Sciatic nerve (tissue), 2 donors: ENCODE measurements at places on chromosomes 11 and 22. TPM values are rescaled to one million over a fixed set of nuclear protein-coding genes. Genes with fewer than 3 reads are reported as not detected.

- no peak for DNase-seq
These were observed 65.1 kb downstream of the C11orf65 start for GRCh38 chr11:108402241-108402640.

DNA sequence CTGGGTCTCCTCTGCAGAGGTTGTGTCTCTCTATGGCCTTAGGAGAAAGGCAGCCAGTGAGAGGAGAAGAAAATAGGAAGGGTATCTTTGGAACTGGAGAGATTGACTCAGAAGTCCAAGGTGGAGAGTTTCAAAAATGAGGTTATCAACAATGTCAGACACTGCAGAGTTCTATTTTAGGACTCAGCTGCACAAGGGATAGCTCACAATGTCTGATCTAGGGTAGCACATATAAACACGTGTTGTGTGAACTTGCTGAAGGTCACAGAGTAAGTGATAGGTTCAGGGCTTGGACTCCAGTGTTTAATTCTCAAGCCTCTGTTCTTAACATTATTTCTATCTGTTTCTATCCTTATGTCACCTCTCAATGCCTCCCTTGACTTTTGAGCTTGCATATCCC lies 305.0 kb upstream of the LARGE1 start:
- no peak for DNase-seq

DNA sequence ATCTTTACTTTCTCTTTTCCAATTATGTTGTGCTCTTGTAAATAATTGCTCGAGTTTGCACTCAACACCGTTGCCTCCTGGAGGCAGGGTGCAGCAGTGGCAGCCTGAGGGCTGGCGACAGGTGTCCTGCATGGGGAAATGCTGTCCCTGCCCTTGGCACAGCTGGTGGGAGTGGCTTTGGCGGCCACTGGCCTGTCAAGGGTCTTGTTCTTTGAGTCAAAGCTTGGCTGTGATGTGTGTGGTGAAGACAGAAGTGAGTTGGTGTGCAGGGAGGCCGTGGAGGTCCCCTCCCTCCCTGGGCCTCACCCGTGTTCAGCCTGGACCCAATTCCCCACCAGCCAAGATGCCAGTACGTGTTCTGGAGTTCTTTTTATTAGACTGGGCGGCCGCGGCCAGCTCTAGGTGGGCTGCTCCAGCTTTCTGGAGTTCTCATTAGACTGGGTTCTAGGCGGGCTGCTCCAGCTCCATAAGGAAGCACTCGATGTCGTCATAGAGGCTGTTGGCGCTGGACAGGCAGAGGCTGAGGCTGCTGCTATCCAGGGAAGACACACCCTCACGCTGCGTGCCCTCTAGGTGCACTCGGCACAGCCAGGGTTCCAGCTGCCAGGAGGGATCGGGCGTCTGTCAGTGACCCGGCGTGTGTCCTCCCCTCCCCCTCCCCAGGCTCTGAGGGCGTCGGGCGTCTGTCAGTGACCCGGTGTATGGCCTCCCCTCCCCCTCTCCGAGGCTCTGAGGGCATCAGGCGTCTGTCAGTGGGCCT lies 3.4 kb downstream of the IRF7 start:
- no peak for DNase-seq

DNA sequence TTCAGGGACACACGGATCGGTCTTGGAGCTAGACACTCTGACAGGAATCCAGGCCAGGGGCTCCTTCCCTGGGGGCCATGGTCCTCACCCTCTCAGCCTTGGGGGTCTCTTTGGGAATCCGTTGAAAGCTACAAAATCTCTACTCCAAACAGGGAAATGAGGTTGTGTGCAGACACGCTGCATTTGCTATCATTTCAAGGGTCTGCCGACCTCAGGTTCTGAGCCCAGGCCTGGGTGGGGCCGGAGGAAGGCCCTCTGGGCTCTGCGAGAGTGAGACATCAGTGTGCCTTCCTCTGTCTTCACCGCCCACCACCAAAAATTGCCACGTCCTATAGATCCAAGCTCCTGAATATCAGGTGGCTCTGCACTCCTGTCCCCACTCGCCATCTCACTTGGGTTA lies 74.4 kb upstream of the FGF3 start:
- DNase-seq, result no peak

GRCh38 chr22:42500161-42500835 lies 19.3 kb downstream of the RRP7A start:
- DNase-seq, result peak; percentile 92

DNA sequence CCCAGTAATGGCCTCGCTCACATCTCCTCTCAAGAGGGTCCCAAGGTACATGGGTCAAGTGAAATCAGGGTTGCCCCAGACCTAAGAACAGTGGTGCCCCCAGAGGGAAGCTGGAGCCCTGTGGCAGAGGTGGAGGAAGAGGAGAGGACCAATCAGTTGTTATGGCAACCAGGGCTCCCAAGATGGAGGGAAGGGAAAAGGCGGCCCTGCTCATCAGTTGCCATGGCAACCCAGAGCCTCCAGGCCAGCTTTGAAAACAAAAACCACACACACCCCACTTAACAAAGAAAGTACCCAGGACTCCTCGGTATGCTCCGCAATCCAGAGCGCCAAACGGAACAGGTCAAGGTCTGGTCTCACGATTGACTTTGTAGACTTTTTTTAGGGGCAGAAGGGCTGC lies 53.5 kb upstream of the SLC35C1 start:
- DNase-seq, result no peak

The CDCA5 gene
- total RNA-seq, result 0.71 TPM
